ENCODE measurements at places on chromosomes 16 and 17.
A peak's percentile ranks its signal among the peaks of the same experiment; 100 is the strongest.

DNA sequence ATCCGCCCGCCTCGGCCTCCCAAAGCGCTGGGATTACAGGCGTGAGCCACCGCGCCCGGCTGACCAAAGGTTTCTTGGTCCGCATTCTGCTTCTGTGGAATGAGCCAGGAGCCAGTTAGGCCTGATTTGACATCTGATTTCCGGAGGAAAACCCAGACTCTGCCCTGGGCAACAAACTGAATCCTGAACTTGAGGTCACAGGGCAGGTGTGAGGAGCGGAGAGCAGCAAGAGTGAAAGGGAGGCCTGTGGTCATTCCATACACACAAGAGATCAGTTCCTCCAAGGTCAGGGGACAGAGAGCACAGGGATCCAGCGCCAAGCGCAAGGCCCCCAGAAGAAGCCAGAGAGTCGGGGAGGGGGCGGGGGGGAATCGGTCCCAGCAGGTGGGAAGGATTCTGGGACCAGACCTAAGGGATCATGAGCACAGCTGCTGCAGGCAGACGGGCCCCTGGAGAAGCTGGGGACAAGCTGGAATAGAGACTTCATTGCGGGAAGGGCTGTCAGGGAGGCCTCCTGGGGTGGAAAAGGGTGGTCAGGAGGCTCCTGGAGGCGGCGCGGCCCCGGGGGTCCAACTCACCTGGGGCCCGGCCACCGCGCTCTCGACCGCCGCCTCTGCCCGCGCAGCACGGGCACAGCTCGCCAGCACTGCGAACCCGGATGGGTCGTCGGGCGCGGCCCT lies 436 bp downstream of the SHPK start:
- no peak for DNase-seq

DNA sequence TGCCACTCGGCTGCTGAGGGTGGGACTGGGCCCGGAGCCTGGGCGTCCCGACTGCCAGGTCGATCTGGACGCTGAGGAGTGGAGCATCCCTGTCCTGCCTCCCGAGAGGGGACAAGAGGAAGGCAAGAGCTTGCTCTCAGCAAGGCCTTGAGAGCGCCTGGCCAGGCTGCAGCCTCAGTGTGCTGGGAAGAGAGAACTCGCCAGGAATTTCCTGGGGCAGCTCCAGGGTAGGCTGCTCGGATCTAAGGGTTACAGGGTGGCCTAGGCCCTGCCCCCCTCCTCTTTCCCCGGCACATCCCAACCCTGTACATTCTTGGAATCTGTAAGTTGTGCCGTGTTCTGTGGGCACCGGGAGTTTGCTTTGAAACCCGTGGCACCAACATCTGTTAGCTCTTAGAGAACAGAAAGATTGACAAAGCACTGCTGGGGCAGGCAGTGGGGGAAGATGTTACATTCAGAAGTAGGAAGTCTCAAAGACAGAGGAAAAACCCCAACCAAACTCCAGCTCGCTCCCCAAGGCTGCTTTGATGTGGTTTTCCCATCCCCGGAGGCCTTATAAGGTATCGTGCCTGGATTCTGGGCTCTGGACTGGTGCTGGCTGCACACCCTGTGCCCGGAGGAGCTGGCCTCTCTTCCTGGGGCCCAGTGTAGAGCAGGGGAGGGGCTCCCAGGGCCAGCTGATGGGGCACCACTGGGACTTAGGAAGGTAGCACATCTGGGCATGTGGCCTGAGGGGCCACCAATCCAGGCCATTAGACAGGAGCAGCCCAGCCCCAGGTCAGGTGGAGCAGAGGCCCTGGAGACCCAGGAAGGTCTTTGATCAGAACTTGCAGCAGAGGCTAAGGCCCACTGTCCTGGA lies 55.2 kb downstream of the NKD1 start:
- no peak for DNase-seq

DNA sequence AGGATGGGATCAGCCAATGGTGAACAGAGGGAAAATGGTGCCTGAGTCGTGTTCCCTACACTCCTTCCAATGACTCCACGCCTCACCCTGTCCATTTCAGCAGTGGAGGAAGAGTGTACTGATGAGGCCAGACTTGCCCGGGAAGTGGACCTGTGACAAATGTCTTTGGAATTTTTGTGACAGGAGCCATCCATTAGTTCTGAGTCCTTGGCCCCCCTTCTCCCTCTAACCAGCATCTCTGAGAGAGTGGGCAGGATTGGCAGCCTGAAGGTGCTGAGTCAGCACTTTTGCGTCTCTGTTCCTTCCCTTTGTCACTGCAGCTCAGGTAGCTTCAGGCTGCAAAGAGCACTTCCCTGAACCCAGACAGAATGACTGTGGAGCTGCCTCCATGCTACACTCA lies 30.8 kb downstream of the BEAN1 start:
- DNase-seq, result no peak

- no peak for DNase-seq
Observed at GRCh38 chr16:11800382-11800718, 3.3 kb upstream of the ZC3H7A start.

DNA sequence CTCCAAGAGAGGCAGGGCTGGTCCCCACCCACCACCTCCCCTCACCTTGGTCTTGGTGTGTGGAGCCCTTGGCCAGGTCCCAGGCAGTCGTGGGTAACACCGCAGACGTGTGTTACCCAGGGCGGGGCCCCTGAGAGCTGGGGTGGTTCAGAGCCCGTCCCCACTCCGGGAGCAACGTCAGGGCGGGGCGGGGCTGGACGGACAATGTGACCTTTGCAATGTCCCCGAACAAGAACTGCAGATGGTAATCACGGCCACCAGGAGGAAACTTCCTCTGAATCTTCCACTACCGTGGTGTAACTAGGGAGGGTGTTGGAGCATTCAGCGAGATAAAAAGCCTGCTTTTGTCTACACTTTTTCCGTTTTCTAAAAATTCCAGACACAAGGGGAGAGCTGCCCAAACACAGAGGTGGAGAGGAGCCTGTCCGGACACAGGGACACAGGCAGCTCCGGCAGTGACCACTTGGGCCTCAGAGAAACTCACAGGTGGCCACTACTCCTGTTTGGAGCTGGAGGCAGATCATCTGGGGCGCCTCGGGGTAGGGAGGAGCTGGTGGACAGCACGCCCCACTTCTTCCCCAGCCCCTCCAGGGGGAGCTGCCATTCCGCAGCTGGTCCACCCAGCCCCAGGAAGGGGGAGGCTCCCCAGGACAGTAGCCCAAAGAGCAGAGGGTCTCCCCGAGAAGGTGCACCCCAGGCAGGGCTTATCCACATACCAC lies 14.2 kb upstream of the SLC38A10 start:
- DNase-seq, result peak; percentile 25

DNA sequence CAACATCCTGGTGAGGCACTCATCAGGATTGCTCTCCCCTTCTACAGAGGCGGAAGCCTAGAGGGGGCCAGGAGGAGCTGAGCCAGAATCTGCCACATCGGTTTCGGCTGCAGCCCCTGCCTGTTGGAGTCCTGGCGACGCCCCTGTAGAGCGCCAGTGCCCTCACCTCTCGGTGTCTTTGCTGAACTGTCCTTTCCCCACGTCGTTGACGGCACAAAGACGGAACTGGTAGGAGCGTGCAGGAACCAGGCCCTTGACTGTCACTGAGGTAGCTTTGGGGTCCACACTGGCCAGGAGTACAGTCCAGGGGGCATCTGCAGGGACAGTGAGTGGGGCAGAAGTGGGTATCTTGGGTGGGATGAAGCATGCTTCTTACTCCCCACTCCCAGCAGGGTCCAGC lies 110.3 kb upstream of the CDC42EP4 start:
- no peak for DNase-seq

DNA sequence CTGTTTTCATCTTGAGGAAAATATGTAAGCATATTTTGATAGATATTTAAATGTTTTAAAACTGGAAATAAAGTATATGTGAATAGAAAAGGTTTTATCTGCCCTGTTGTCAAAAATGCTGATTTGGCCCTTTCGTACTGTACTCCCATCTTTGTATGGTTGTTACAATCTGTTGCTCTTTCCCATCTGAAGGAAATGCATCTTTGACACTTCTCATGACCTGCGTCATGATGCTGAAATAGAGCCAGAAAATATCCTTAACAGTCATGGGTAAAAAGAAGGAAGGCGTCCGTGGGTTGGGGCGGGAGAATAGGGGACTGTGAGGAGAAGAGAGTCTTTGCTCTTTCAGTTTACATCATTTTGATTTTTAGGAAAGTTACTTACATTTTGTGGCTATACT lies 327.7 kb downstream of the BCAS3 start:
- DNase-seq, result no peak

DNA sequence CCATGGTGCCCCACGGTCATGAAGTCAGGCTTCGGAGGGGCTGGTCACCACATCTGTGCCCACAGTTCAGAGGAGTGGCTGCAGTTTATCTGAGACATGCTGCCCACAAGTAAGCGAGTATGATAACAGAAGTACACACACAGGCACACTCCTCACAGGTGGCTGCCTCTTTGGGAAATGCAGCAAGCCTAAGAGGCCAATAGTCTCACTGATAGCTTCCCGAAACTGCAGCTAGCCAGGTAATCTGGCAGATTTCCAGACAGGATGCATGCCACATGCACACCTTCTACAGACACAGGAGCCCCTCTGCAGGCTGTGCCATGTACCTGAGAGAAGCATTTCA lies 12.6 kb upstream of the GFOD2 start:
- DNase-seq, result no peak

- no peak for DNase-seq
Observed at GRCh38 chr16:71927383-71927782, 32.1 kb downstream of the IST1 start.

- DNase-seq, result peak; percentile 96
Observed at GRCh38 chr17:58219007-58219788, at the start of gene MKS1. Gene MKS1, minus strand, starts transcription at chr17:58219255. Its CDS starts 25 bp downstream, at chr17:58219230.

- DNase-seq, result no peak
Observed at GRCh38 chr16:23401139-23401538, 51.9 kb downstream of the COG7 start.

- DNase-seq, result no peak
Observed at GRCh38 chr17:376936-377863, 24.6 kb upstream of the RPH3AL start.

DNA sequence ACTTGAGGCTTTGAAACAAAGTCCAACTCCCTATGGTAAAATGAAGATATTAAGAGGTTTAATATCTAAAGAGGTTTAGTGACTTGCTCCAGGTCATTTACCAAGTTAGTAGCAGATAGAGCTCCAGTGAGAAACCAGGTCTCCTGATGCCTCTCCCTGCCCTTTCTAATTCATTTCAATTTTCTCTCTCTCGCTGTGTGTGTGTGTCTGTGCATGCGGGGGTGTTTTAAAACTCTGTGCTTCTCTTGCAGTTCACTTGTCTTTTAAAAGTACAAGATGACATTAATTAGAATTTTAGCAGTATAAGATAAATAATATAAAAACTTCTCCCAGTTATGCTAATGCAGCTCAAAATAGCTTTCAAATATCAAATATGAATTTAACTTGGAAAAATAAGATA lies 8.2 kb upstream of the ZP2 start:
- DNase-seq, result no peak

- no peak for DNase-seq
Observed at GRCh38 chr17:63441654-63442053, 4.5 kb downstream of the CYB561 start.

DNA sequence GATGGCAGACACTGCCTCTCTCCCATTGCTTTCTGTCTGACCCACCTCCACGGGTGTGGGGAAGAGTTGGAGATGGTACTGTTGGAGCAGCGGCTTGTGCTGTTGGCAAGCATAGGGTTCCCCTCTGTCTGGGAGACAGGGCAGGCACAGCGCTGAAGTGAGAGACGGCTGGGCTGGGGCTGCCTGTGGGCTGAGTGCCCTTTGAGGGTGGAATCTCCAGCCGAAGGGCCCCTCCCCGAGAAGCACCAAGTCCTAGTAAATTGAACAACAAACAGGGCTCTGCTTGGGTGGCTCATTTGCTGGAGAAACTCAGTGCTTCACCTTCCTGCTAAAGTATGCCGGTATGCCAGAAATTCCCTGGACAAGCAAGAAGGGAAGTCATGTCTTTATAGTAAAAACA lies 79.7 kb downstream of the KSR1 start:
- no peak for DNase-seq

All from activated naive CD4-positive, alpha-beta T cell treated with Interleukin-2 at 50 U/mL for 16 hours (primary cell).